ENCODE measurements at places on chromosomes 3 and 15. TPM values are rescaled to one million over a fixed set of nuclear protein-coding genes. Genes with fewer than 3 reads are reported as not detected.

DNA sequence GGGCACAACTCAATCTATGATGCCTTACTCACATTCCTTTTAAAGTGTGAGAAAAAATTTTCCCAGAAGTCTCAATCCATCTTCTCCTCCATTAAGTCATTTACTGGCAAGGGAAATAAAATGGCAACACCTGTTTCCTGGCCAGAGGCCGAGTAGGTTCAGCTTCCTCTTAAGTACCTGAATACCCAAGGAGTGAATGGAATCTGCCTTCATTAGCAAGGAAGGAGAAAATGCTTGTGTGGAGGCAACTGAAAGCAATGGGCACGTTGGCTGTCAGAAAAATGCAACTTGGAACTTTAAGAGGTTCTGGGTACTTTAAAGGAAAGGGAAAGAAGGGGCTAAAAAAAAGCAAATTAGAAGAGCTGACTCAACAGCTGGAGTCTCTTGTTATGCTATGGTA is 423.6 kb upstream of the ARL6 start:
- no peak overlapping the region for H3K4me3 ChIP-seq
- no peak for DNase-seq
- H3K27ac ChIP-seq: no peak overlapping the region
- H3K36me3 ChIP-seq: no peaks in the 10 kb centered on the region

- DNase-seq: no peak
- H3K27ac ChIP-seq: no peak overlapping the region
- H3K4me1 ChIP-seq: no peaks in the 10 kb centered on the region
- H3K27me3 ChIP-seq: no peaks in the 10 kb centered on the region
These were observed 301.1 kb upstream of the ARPP21 start for GRCh38 chr3:35338186-35338585.

DNA sequence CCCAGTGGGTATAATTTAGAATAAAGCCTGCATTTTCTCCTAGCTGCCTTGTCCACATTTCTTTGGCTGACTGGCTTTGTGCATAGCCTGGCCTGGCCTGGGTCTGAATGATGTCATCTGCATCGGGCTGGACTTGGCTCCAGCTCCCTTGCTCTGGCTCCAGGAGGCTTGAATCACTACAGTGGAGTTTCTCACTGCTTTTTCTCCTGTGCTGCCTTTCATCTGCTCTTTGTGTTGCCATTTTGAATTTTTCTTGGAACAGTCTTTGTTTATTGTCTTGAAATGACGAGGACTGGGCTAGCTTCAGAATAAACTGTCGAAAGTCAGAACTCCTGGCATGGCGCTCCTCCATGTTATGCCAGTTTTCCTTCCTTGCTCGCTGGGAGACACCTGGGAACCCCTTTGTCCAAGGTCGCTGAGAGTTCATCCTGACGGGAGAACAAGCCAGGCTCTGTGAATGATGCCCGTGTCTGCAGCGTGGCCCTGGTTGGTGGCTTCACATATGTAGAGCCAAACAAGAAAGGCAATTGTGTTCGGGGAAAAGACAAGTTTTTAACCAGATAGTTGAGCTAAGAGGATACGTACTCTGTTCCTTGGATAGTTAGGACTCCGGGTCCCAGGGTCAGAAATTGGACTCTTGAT is 258.9 kb downstream of the PDZRN3 start:
- no peak for DNase-seq
- H3K4me1 ChIP-seq: no peaks in the 10 kb centered on the region
- H3K27me3 ChIP-seq: no peaks in the 10 kb centered on the region

DNA sequence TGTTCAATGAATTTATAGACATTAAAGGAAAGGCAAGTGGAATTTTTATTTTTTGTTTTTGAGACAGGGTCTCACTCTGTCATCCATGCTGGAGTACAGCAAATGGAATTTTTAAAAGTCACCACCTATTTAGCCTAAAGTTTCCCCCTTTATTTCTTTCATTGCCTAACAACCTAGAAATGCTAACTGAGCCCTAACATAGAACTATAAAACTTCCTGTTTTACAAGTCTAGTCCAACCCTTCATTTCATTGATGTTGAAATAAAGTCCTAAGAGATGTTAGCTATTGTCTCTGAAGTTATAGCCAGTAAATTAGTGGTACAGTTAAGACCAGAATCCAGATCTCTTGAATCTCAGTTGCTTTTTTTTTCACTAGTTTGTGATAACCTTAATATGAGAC is 39.0 kb downstream of the MAPK6 start:
- DNase-seq: no peak
- no peaks in the 10 kb centered on the region for H3K27me3 ChIP-seq
- no peak overlapping the region for H3K4me3 ChIP-seq
- peaks cover 76% of the 10 kb centered on the region for H3K36me3 ChIP-seq
- H3K4me1 ChIP-seq: no peaks in the 10 kb centered on the region

- H3K36me3 ChIP-seq: no peaks in the 10 kb centered on the region
- H3K4me1 ChIP-seq: peaks cover 31% of the 10 kb centered on the region
- peaks cover 12% of the 10 kb centered on the region for H3K27me3 ChIP-seq
- no peak overlapping the region for H3K27ac ChIP-seq
- no peak for DNase-seq
- no peak overlapping the region for H3K4me3 ChIP-seq
These were observed 2.1 kb downstream of the SEMA7A start for GRCh38 chr15:74431645-74432044.

GRCh38 chr3:65824166-65824565 is 214.6 kb downstream of the MAGI1 start:
- H3K27ac ChIP-seq: no peak overlapping the region
- H3K36me3 ChIP-seq: no peaks in the 10 kb centered on the region
- no peak for DNase-seq
- H3K4me3 ChIP-seq: no peak overlapping the region

The ROPN1B gene
- 0.50 TPM for total RNA-seq

Measured in lower lobe of right lung (tissue), 2 donors.